ENCODE measurements at places on chromosomes 11 and 22.
A peak's percentile ranks its signal among the peaks of the same experiment; 100 is the strongest.

DNA sequence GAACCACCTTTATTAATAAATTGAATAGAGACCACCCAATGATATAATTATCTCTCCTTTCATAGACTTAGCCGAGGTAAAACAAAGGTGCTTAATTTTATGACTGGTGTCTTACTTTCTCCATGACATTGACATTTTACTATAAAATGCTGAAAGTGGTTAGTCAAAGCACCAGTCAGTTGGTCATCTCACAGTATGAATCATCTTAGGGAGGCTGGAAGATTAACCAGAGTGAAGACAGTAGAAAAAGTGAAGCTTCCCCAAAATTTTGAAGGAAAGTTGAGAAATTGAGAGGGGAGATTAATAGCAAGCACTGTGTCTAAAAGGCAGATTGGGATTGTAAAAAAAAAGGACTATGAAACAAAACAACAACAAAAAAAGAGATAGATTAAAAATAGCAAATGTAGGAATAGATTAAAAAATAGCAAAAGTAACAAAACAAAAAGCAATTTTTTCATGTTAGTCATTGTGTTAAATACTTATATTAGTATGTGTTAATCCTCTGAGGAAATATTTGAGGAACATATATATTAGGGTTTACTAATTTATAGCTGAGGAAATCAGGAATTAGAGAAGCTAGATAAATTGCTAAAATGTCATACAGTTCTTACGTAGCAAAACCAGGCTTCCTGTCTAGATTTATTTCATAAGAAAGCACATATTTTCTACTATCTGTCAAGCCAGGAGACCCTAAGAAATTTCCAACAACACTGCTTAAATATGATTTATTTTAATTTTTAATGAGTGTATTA is 557.3 kb upstream of the ANO5 start:
- DNase-seq = no peak

GRCh38 chr11:95295382-95296149 is 64.6 kb upstream of the SESN3 start:
- no peak for DNase-seq

GRCh38 chr22:20494978-20495860 is at the start of gene KLHL22:
Gene KLHL22 (minus strand): TSS chr22:20495795. CDS start chr22:20489211, 6,584 bp downstream.
- DNase-seq = no peak

DNA sequence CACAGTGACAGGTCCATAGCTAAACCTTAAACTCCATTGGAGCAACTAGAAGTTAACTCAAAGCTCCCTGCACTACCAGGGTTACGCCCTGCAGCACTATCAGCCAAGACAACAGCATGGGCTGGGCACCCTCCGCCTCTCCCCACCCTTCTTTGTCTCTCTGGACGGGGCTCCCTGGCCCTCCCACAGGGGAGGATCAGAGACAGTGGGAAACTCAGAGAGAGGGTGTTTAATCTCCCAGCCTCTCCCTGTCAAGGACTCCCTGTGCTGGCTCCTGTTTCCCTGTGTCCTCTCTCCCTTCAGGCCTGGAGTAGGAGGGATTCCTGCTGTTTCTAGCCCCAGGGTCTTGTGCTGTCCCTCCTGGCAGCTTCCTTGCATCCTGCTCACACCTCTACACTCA is 56.9 kb upstream of the CSNK2A3 start:
- no peak for DNase-seq

DNA sequence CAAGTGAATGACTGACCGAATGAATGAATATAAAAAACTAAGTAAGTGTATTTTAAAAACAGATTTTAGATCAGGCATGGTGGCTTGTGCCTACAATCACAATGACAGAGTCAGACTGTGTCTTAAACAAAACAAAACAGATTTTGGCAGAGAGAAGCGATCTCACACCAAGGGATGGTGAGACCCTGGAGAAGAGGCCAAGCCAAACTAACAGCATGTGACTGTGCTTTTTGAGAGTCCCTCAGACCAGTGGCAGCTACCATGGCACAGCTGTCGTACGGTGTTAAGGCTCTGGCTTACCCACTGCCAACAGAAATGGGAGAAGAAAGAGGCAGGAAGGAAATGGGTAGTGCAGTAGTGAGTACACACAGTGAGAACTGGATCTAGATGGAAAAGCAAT is 60.6 kb downstream of the SGSM3 start:
- no peak for DNase-seq

DNA sequence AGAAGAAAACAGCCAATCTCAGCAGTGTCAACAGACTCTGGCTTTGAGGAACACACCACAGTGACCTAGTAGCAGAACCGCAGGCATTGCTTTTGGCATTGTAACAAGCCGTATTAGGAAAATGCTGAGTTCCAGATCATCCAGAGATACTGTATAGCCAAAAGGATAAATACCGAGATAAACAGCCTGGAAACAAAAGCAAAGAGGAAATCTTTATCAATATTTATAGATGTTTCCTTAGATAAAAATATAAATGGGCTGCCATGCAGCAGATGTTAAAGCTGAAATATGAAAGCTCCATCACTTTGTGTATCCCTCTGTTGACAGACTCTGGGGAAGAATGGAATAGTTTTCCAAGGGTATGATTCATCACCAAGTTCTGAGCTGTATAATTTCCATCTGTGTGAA is 98.9 kb upstream of the TP53AIP1 start:
- no peak for DNase-seq

DNA sequence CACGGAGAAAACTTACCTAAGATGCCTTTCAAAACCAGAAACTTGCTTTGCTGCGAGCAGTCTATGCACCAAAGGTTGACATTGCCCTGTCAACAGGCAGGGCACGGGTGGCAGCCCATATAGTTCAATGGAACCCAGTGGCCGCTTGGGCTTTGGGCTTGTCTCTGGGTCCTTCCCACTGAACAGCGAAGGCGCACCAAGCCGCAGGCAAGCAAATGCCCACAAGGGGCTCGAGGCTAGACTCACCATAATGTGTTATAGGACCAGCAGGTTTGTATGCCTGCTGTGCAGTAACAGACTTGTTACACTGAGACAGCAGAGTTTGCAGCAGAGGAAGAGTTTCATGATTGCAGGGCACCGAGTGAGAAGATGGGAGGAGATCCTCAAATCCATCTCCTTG is 20.3 kb downstream of the CLDN5 start:
- DNase-seq = no peak

- no peak for DNase-seq
These were observed 6.1 kb upstream of the ARAP1 start for GRCh38 chr11:72758304-72758689.

- DNase-seq = no peak
These were observed 114.0 kb downstream of the GRIK4 start for GRCh38 chr11:120625565-120625964.

DNA sequence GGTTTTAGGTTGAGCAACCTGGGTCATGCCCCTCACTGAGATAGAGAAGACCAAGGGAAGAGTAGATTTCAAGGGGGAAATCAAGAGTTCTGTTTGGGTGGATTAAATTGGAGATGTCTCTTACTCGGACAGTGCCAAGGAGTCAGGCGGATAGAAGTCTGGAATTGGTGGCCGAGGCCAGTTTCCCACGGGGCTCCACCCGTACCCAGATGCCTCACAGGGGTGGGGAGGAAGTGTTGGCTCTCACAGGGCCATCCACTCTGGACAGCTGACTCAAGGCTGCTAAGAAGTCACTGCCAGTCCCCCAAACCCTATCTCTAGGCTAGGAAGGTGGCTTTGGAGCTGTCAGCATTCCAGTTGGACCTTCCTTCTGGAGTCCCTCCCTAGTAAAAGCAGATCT is 79.1 kb upstream of the TIMP3 start:
- DNase-seq = no peak

DNA sequence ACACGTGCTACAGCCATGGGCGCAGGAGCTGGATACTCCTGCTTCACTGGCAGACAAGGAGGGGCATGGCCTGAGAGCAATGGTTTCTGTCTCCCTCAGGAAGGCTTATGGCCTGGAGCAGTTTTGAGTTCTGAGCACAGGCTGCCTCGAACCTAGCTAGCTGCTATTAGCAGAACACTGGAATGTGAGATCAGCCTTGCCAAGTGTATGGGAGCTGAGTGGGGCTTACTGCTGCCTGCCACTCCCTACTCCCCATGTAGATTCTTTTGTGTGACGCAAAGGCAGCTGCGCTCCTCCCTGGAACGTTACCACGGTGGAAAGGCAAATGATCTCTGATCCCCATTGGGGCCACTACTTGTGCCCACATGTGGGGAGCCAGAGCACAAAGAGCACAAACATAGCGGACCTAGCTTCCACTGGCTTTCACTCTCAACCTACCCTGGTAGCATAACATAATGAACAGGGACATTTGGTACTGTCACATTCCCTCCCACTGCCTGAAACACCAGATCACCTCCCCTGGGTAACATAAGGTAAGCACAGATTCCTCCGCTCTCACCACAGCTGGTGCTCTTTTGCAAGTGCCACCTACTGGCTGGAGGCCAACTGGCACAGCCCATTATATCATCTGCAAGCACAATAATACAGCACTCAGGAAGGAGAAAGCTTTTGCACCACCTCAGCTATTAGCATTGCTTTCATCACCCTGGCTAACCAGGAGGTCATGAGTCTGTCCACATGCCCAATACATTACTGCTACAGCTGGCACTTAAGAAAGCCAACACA is 84.6 kb upstream of the GUCY1A2 start:
- DNase-seq = no peak

DNA sequence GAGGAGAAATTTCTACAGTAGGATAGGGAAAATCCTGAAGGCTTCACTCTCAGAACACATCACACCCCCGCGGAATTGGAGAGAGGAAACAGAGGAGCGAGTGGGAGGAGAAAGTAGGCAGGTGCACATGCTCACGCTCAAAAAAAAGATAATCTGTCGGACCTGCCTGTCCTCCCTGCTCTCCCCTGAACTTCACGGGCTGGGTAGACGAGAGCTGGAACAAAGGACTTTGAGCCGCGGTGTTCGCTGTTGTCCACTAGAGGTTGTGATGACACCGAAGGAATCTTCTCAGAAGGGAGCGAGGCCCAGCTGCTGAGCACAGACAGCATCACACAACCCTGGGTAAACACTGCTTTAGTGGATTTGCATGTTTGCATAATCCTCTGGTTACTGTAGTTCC is 5.0 kb downstream of the SEZ6L start:
- no peak for DNase-seq

- DNase-seq = no peak
These were observed 7.8 kb downstream of the LDHAL6A start for GRCh38 chr11:18463439-18463838.

- DNase-seq = no peak
These were observed 5.9 kb upstream of the SOX10 start for GRCh38 chr22:37990301-37990700.

GRCh38 chr11:117273550-117274289 is 17.4 kb upstream of the BACE1-AS start:
- DNase-seq = peak; percentile 69

GRCh38 chr11:44308923-44309477 is 939 bp downstream of the ALX4 start:
- no peak for DNase-seq

DNA sequence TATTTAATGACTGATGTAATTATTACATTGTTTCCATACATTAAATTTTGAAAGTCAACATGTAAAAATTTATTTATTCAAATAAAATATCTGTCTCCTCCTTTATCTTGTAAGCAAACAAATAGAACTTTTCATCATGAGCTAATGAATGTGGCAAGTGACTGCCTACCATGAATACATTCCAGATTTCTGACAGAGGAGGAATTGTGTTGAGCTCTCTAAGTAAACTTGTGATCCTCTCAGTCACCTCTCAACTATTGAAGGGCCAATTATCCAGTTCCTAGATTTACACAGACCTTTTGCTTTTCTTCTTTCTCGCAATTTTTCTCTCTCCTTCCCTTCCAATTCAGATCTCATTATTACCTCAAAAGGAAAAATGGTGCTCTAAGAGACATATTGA is 21.5 kb downstream of the PRRG4 start:
- DNase-seq = no peak

GRCh38 chr22:25546751-25547150 is 17.7 kb upstream of the GRK3 start:
- DNase-seq = no peak

GRCh38 chr11:121385688-121386087 is 66.4 kb upstream of the SORL1 start:
- no peak for DNase-seq

DNA sequence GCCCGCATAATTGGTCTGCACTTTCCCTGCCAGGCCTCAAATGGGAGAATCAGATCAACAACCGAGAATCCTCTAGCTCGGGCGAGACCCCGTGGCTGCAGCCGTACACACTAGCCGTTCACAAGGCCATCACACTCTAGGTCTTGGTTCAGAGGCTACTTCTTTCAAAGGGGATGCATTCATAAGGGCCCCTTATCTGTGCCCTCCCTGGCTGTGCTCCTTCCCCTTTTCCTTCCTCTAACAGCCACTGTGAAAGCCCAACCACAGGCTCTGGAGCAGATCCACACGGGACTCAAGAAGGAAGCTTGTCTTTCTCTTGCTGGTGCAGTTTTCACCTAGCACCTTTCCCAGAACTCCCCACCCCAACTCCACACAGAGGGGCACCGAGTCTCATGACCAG is 24.5 kb downstream of the SMIM38 start:
- no peak for DNase-seq

GRCh38 chr11:70252844-70253243 is 17.6 kb upstream of the PPFIA1 start:
- DNase-seq = no peak

GRCh38 chr22:46031965-46032851 is 55.2 kb upstream of the WNT7B start:
- no peak for DNase-seq

DNA sequence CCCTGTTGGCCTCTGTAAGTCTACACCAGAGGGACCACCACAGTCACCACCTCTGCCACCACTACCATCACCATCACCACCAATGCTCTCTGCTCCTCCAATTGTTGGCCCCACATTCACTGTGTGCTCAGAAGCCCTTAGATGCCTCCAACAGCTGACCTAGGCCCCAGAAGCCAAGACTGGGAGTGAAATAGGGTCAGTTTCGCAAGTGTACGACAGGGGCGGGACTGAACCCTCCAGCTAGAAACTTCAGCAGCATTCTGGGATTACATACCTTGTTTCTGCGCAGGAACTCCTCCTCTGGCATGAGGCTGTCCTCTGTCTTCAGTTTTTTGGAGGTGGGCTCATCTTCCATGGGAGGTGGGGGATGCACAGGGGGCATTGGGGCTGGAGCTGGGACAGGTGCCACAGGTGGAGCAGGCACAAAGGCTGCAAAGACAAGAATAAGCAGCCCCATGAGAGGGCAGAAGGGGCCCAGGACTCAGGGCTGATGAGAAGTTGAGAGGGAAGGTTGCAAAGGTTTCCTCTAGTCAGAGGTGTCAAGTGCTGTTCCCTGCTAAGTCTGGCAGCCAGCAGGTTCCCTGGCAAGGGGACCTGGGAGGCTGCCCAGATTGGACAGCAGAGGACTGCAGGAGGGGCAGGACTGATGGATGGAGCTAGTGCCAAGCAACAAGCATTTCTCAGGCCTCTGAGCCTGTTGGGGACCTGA is 10.2 kb upstream of the TBC1D10A start:
- DNase-seq = no peak
